NCI-H1417 (cell line): ENCODE measurements at places on chromosomes 2 and 18.

DNA sequence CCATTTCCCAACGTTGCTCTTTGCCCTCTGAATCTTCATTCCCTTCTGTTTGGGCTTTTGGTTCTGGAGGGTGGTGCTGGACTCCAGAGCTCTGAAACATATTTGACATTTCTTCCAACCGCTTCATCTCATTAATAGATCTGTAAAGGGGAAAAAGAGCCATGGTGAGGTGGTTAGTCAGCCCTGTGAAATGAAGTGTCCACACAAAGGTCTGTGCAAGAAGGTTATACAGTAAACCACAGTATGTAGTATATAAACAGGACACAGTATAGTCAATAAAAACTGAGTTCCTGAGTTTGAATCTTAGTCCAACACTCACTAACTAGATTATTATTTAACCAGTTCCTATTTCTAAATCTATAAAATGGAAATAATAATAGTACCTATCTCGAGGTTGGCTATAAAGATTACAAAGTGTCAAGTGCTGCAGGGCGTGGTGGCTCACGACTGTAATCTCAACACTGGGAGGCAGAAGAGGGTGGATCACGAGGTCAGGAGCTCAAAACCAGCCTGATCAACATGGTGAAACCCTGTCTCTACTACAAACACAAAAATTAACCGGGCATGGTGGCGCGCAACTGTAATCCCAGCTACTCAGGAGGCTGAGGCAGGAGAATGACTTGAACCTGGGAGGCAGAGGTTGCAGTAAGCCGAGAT is 13.1 kb downstream of the STARD7 start:
- no peak for DNase-seq

DNA sequence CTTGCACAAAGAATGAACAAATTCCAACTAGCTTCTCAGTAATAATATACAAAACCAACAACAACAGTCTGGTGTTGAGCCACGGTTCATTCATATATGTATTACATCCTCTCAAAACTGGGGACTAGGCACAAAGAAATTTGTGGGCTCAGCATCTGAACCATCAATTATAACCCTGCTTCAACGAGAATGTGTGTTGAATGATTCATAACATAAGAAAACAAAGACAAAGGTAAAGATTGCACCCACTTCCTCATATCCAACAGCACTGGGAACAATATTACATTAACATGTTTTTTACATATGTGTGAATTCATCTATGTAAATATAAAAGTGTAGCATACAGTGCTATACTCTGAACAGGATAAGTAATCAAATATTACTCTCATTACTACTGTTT is 144.8 kb downstream of the CDH2 start:
- peak; percentile 8 for DNase-seq

GRCh38 chr2:232503809-232504323 is 16.2 kb upstream of the ECEL1 start:
- peak; percentile 48 for DNase-seq

GRCh38 chr18:35106845-35107148 is 65.6 kb downstream of the MAPRE2 start:
- no peak for DNase-seq
